Right ventricle myocardium superior (tissue), 1 donor: ENCODE measurements at places on chromosomes 3 and 15.

DNA sequence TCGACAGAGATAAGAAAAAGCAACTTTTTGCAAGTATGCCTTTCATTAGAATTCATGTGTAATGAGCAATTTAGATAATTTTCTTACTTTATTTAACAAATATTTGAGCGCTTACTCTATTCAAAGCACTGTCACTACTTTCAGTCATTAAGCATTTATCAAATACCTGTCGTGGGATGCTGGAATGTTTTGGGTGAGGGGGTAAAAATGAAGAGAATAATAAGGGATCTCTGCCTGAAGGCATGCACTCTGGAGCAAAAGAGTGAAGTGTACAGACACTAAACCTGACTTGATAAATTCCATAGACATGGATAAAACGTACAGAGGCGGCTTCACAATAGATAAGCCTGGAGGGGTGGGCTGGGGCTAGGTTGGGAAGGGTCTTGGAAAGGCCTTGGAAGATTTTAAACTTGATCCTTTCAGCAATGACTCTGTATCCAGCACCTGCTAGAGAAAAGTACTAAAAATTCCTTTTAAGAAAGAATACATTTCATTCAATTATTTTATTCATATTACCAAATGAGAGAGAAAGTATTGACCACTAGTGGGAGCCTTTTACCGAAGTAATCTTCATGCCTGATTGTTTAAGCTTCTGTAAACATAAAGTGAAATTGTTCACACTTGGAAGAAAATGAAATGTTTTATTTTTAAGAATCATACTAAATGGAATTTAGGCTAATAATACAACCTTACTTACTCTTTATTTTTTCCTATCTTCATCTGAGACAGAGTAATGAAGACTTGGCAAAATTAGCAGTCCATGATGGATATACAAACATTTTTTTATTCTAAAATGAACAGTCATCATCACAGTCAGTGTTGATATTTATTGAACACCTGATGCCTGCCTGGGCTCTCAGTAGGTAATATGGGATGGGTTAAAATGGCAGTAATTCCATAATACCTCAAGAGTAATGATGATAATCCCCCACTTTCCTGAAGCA, 113.2 kb downstream of the PPP2R3A start:
- no peak for DNase-seq

DNA sequence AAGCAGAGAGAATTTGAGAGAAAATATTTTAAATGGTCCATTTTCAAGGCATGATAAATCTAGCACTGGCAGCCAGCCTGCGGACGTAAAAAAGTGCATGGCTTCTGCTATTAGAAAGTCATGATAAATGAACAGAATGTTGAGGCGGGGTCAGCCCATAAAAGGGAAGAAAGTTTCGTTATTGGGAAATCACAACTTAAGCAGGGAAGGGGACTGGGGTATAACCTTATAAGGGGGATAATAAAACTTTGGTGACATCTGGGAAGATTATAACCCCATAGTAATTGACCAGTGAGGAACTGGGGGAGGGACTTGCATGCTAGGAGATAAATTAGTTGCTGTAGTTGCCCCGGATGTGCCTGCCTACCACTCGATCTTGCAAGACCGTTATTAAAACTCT, 88.4 kb upstream of the PLSCR4 start:
- no peak for DNase-seq

DNA sequence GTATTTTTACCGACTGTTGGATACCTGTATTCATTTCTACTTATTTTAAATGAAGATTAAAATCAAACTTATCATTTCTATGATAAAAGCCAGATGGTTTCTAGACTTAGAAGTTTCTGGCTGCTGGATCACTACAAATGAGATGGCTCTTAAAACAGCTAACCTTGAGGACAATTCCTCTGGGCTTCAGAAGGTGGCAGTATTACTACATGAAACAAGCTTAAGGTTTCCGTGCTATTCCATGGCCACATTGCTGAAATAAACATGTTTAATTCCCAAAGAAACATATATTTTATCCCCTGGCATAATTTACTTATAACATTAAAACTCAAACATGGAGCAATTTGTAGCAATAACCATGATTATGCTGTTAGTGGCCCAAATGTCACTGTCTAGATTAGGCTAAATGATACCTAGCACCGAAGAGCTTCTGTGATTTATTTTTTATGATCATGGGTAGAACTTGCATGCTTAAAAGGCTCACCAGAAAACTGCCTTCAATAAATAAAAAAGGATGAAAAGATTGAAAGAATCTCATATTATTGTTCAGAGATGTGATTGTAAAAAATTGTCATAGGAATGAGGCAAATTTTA, 204.0 kb upstream of the NANOGP8 start:
- no peak for DNase-seq

DNA sequence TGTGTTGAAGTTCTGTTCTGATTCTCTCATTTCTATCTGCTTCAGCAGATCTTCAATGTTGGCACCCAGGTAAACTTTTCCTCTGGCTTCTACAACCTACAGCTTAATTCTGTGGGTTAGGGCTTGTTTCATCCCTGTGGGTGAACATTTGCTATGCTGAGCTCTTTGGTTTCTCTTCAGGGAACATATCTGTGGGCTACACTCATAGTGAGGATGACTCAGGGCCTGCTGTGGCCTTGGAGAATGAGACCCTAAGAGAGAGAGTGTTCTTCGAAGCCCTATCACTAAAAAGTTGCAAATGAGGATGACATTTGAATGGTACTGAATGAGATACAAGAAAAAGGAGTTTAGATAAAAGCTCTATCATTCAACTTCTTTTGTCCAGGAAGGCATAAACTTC, 346.2 kb upstream of the CBLB start:
- no peak for DNase-seq

- no peak for DNase-seq
Observed at GRCh38 chr3:13143381-13144004, 70.3 kb upstream of the IQSEC1 start.

DNA sequence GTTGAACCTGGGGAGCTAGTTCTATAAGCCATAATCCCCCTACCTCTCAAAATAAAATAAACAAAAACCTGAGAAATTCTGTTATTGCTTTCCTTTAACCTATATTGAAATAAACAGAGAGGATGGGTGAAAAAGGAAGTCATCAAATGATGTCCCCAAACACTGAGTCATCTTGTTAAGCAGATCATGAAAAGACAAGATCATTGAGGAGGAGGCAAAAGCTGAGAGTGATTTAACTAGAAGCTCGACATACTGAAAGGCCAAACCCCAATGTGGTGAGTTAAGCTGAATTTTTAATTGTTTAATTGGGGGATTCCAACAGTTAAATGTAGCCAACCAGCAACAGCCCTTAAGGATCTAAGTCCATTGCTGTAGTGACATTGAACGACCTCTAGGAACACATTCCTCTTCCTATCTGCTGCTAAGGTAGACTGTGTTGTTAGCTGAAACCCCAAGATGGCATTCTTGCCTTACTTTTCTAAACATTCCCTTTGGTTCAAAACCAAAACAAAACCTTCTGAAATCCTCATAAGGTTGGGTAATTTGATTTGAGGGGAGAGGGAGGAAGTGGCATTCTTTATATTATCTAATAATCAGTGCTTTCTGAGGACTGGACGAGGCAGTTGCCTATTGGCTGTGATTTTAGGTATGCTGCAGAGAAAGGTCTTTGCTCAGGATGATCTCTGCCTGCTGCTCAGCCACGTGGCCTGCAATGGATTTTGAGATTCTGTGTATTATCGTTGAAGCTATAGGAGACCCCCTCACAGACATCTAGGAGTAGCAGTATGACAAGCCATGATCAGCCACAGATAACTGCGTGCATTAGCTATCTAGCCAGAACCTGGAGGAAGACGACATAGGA, 62.7 kb upstream of the BNIP2 start:
- DNase-seq, result no peak

DNA sequence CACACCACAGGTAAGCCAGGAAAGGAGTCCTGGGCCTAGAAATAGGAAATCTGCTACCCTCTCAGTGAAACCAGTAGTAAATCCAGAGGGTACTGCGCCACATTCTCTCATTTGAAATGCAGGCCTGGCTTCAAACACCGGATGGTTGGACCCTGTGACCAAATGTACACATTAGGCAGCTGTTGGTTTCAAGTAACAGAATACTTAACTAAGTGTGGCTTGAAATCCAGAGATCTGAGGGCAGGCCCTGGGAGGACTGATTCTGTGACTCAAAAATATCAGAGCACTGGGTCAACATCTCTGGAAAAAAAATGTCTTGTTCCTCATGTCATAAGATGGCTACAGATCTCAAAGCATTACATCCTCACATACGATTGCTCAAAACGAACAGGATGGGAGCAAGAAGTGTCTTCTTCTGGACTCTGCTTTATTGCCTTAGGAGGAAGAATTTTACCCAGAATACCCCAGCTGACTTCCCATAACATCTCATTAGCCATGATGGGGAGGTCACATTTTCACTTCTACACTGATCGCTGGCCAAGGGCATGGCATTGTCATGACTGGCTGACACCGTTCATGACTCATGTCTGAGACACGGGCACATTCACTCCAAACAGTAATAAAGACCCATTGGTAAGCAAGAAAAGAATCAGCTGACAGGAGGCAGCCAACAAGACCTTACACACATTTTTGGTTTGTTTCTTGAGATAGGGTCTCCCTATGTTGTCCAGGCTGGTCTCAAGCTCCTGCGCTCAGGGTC, 166.0 kb downstream of the ARRDC4 start:
- no peak for DNase-seq

- DNase-seq, result no peak
Observed at GRCh38 chr15:35925275-35926006, 379.5 kb upstream of the DPH6 start.

DNA sequence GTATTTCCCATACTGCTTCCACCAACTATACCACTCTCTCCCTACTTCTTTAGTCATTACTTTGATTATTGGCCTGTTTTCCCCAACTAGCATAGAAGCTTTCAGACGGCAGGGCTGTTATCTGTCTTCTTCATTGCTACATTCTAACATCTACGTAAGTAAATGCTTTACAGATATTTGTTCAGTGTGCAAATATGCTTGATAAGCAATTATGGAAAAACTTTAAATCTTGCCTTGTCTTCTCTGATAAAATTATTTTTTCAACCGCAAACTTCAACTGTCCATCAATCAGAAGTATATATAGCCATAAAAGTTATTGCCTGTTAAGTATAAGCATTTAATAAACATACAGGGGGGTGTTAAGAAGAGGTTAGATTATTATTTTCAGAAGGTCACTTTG, 35.7 kb downstream of the ZDHHC23 start:
- no peak for DNase-seq

DNA sequence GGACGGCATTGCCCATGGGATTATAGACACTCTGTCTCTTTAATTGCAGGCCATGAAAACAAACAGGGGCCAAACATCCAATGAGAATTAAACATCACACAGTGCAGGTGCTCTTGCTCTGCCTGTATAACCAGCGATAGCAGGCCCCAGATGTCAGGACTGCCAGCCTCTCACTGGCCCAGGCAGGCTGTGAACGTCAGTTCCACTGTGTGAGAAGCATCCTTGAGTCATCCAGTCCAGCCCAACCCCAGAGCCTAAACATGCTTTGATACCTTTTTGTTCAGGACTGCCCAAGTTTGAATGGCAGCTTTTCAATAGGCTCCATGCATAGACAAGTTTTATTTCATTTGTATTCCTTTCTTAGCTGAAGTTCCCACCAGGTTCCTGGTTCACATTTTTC, 189.8 kb downstream of the SLCO3A1 start:
- DNase-seq, result no peak

GRCh38 chr15:101476756-101477155, 12.8 kb downstream of the PCSK6 start:
- DNase-seq, result no peak

DNA sequence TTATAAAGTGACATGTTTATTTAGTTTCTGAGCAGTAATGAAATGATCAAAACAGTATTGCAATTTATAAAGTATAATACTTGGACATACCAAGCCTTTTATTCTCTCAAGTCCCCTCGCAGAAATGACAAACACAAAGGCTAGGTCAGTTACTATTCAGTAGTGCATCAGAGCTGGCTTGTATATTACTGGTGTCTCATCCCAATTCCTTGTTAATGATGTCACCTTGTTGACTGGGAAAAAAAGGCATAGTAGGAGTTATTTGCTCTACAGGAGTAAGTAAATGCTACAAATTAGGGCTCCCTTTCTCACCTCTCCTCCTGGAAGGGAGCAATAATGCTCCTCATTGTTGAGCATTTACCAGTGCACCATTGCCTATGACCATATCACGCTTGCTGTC, 317.6 kb downstream of the CHL1 start:
- DNase-seq, result no peak

DNA sequence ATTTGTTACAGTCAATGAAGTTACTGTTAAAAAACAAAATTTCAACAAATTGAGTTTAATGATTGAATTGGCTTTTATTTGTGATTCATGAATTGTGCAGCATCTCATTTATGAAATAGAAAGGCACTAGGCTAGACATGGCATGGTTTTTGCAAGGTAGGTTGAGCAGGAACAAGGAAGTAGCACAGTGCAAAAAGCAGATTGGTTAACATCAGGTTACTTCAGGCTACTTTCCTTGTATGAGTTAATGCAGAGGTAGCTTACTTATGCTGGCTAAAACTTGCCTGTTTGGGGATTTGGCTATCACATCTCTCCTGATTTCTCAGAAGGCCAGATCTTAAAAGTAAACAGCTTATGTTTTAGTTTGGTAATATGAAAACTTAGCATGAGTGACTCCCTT, 23.0 kb upstream of the SV2B start:
- no peak for DNase-seq

DNA sequence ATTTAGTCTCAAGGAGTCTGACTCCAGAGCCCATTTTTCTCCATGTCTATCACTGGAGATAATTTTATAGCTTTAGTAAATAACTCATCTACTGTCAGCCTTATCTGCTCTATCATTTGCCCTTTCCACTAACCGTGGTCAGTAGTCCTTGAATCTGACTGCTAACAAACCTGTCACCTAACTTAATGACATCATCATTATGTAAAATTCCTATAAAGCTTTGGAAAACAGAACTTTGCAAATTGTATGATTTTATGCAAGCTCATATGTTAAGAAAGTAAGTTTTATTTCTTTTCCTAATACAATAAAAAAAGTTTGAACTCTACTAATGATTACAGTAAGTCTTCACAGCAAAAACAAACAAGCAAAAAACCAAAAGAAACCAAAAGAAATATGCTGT, 293.9 kb downstream of the CADM2 start:
- DNase-seq, result no peak

DNA sequence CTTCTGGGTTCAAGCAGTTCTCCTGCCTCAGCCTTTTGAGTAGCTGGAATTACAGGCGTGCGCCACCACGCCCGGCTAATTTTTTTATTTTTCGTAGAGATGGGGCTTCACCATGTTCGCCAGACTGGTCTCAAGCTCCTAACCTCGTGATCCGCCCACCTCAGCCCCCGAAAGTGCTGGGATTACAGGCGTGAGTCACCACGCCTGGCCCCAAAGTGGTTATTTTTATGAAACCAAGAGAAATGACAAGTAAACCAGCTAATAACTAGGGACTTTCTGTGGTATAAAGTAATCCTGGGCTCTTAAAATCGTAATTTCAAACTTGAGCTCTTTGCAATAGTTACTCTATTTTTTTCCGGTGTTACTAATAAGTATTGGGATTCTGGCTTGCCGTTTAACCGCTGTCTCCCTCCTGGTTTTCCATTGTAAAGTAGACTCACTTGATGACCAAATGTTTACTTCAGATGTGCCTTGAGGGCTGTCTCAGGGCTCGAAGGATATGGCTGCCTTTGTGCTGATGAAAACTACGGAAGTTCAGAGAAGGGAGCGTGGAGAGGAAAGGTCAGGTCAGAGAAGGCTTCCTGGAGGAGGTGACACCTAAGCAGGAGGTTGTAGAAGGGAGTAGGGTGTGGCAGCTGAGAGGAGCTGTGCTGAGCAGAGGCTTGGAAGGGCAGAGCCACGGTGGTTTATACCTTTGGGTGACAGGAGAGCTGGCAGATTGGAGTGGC, 4.2 kb downstream of the ZSCAN2 start:
- DNase-seq, result no peak
